ENCODE measurements at places on chromosomes 16 and 17.

- no peak for DNase-seq
These were observed 20.2 kb upstream of the UMOD start for GRCh38 chr16:20372701-20373100.

DNA sequence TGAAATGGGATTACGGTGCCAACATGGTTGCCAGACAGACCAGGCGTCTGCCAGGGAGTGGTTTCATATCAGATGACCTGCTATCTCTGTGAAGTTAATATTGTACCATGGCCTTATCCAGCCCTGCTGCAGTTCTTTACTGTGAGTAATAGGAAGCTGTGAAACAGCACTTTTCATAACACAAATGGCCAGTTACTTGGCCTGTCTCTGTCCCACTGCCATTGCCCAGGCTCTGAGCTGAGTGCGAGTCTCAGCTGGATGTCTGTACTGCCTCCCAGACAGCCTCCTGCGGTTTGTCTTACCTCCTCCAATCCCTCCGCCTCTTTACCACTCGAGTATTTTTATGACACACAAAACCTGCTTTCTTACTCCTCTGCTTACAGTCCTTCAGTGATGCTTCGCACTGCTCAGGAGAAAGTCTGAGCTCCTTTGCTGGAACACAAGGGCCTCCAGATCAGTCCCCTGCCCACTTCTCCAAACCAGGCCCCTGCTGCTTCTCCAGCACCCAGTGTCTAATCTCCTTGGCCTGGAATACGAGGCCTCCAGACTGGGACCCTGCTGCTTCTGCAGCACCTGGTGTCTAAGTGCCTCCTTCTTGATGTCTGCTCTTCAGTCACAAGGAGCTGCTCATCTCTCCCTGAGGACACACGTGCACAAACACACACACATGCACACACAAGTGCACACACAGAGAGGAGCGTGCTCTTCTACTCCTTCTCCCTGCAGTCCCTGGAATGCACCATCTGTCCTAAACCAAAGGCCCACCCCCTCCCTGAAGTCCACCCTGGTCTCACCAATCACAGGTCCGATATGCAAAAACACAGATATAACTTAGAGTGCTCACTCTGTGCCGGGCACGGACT lies 17.1 kb upstream of the RHOT1 start:
- no peak for DNase-seq

GRCh38 chr17:48478224-48479013 lies 48.4 kb upstream of the SKAP1 start:
- DNase-seq: no peak

GRCh38 chr17:50499270-50499669 lies 9.0 kb upstream of the MYCBPAP start:
- DNase-seq: no peak

- DNase-seq: no peak
These were observed 366.9 kb downstream of the SLC39A11 start for GRCh38 chr17:72725433-72726068.

DNA sequence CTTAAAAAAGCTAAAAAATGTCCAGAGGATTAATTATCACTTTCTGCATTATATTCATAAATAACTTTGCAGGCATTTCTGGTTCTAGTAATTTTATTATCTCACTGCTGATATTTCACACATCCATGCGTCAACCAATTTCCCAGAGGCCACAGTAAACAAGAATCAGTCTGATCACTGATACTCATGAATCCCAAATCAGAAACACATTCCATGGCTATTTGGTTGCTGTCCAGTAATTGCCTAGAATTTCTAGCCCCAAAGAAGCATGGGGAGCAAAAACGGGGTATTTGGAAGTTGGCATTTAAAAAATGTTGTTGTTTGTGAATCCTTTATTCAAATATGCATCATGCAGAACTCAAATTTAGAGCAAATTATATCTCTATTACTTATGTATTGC lies 244.8 kb downstream of the CDH8 start:
- DNase-seq: no peak

DNA sequence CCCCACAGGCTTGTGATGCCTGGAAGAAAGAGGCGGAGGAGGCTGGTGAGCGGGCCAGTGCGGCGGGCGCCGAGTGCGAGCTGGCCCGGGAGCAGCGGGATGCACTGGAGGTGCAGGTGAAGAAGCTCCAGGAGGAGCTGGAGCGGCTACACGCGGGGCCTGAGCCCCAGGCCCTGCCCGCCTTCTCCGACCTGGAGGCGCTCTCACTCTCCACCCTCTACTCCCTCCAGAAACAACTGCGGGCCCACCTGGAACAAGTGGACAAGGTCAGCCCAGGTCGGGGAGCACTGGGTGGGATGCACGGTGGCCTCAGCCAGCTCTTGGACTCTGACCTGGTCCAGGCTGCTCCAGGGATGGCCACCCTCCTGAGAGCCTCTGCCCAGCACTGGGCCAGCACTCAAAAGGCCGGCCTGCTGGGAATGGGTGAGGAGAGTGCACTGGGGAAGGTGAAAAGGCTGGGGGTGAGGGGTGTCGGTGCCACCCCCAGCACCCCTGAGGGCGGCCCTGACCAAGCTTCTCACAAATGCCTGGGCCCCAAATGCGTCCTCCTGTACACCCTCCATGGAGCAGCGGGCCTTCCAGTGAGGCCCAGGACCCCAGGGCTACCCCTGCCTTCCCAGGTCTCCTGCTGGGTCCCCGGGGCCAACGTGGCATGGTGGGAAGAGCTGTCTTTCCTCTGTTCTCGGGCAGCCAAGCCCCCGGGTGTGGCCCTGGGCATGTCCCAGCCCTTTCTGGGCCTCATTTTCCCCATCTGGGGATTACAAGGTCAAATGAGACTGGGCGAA lies 20.8 kb downstream of the UNC13D start:
- no peak for DNase-seq

DNA sequence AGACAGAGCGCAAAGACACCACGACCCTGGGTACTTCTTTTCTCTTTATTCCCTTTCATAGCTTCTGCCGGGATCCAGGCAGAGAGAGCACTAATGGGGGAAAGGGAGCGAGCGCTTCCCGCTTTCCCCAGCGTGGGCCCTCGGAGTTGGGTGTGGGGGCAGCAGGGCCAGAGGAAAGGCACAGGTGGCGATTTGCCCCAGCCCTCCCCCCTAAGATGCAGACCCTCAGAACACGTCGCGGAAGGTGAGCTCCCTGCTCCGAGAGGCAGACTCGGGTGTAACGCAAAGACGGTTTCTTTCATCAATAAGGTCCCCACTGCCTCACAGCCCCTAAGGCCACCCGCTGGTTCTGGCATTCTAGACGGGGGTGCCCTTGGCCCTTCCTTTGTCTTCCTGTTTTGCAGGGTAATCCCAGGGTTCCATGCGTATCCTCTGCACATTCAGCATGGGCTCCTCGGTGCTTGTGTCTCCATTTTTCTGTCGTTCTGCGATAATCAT lies 570 bp upstream of the NME3 start:
- DNase-seq: no peak

DNA sequence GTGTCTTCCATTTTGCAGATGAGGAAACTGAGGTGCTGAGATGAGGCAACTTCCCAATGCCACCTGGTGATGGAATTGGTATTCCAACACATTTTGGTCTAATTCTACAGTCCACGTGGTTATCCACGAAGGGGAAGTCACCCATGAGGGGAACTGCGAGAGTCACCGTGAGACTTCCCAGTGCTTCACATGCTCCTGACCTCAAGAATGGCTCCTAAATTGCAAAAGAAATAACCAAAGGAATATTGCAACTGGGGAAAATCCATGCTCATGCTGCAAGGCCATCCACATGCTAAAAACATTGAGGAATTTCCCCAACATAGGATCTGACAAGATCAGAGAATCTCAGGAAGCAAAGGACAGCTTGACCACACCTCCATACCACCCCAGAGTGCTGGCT lies 153.9 kb downstream of the HS3ST3B1 start:
- no peak for DNase-seq

GRCh38 chr17:78329263-78330059 lies 30.4 kb downstream of the SOCS3 start:
- DNase-seq: no peak

- DNase-seq: no peak
These were observed 1431.6 kb downstream of the CDH11 start for GRCh38 chr16:63690267-63690666.

- DNase-seq: no peak
These were observed 142.6 kb downstream of the STX8 start for GRCh38 chr17:9432934-9433421.

DNA sequence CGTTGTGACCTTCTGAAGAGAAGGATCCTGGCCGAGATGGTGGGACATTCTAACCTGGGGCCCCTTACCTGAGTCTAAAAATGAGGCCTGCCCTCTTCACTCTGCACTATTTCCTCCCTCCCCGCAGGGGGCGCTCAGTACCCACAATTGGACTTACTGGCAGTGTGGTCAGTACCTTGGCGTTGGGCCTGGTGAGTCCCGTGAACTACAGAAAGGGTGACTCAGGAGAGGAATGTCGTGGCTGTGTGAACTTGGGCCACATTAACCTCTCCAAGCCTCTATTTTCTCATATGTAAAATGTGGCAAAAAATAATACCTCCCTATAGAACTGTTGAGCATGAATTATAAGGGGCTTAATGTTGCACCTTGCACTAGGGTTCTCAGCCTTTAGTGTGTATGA lies 3.9 kb downstream of the RSAD1 start:
- peak; percentile 51 for DNase-seq

DNA sequence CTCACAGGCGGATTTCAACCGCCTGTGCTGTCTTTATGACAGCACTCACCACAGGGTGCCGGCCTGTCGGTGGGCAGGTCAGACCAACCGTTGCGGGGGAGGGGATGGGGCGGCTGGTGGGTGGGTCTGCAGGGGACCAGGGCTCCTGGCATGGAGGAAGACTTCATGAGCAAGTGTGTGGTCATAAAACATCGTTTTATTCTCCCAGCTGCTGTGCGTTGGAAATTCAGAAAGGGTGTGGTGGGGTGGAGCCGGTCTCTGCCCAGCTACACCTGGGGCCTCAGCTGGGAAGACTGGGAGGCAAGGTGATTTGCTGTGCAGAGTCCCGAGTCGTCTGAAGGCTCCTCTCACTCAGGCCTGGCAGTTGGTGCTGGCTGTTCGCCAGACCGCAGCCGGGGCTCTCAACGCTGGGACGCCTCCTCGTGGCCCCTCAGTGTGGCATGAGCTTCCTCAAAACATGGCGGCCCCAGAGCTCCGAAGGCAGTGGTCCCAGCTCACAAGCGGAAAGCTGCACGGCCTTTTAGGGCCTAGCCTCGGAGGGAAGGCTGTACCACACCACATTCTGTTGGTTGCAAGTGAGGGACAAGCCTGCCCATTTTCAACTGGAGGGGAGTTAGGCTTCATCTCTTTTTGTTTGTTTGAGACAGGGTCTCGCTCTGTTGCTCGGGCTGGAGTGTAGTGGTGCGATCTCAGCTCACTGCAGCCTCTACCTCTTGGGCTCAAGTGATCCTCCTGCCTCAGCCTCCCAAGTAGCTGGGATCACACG lies 45.8 kb upstream of the GSE1 start:
- no peak for DNase-seq

- no peak for DNase-seq
These were observed 13.2 kb downstream of the CHCT1 start for GRCh38 chr17:60435244-60436167.

- no peak for DNase-seq
These were observed 725 bp upstream of the CASC3 start for GRCh38 chr17:40139566-40140058.

GRCh38 chr16:74268372-74268782 lies 28.2 kb upstream of the PSMD7 start:
- no peak for DNase-seq

DNA sequence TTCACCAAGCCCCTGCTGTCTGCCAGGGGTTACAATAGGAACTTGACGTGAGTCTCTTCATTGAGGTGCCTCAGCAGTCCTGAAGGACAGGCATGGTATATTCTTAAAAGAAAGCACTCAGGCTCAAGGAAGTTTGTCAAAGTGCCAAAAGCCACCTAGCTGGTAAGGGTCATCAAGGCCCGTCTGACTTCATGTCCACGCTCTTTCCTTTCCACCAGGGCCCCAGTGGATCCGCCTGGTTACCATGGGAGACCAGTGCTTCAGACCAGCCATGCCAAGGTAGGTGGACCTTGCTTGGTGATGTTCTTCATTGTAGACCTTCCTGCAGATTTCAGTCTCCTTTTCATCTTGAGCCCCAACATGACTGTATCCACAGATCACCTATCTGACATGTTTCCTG lies 27.6 kb upstream of the CCL1 start:
- DNase-seq: no peak

GRCh38 chr16:52581530-52581929 lies 34.6 kb upstream of the TOX3 start:
- DNase-seq: no peak

DNA sequence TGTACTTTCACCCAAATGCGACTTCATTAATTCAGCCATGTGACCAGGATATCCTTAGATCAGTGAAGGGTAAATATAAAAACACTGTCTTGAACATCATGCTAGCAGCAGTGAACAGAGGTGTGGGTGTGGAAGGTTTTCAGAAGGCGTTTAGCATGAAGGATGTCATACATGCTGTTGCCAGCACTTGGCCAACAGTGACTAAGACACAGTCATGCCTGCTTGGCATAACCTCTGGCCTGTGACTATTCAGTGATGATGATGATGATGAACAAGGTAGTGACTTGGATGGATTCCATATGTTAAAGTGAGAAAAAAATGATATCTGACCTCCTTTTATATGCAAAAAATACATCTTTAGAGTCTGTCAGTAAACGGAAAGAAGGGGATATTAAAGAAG lies 97.9 kb downstream of the MAP2K4 start:
- no peak for DNase-seq
